ENCODE measurements at places on chromosomes 5 and 9.
A peak's percentile ranks its signal among the peaks of the same experiment; 100 is the strongest.

DNA sequence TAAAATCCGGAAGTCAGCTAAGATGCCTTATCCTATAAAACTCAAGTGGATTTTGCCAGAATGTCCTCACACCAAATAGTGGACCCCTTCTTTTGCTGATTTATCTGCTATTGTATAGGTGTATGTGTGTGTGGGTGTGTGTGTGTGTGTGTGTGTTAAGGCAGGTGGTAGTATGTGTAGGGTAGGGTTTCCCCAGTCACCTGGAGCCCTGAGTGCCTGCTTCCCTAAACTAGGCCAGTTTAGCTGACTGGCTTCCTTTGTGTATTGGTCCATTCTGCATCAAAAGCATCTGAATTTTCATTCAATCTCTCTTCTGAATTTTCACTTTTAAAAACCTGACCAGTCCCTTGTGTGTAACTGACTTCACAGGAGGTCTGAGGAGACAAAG lies 42.2 kb upstream of the LCP2 start:
- DNase-seq = no peak

DNA sequence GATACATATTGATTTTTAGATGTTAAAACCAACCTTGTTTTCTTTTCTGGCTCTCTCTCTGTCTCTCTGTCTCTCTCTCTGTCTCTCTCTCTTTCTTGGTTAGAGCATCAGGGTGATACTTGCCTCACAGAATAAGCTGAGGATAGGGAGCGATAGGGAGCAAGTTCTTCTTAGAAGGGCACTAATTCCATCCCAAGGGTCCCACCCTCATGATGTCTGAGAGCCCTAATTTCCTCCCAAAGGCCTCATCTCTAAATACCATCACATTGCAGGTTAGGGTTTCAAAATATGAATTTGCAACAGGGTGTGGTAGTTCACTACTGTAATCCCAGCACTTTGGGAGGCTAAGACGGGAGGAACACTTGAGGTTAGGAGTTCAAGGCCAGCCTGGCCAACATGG lies 4.8 kb upstream of the KIF3A start:
- DNase-seq = no peak

GRCh38 chr5:138979684-138980280 lies 104.6 kb upstream of the LRRTM2 start:
- no peak for DNase-seq

GRCh38 chr5:173726846-173727557 lies 110.6 kb upstream of the BOD1 start:
- DNase-seq = no peak

- DNase-seq = no peak
Observed at GRCh38 chr9:36970007-36970888, 63.8 kb downstream of the PAX5 start.

- no peak for DNase-seq
Observed at GRCh38 chr5:62964428-62964827, 385.8 kb downstream of the LRRC70 start.

- no peak for DNase-seq
Observed at GRCh38 chr9:82518868-82519267, 530.3 kb downstream of the SPATA31D1 start.

DNA sequence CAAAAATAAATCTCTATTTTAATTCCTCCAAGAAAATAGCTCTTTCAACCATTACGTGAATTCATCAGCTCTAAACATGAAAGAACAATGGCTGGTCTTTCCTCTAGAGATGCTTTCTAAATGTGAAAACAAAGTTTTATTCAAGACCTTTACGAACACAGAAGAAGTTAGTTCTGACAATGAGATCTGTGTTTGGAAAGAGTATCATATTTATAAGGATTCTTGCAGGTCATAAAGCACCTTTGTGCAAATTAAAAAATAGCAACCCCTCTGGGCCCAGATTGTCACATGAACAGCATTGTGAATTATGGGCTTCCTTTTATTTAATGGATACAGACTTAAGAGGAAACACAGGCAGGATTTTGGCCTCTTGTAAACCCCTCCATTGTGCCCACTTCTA lies 17.7 kb upstream of the FTMT start:
- no peak for DNase-seq

DNA sequence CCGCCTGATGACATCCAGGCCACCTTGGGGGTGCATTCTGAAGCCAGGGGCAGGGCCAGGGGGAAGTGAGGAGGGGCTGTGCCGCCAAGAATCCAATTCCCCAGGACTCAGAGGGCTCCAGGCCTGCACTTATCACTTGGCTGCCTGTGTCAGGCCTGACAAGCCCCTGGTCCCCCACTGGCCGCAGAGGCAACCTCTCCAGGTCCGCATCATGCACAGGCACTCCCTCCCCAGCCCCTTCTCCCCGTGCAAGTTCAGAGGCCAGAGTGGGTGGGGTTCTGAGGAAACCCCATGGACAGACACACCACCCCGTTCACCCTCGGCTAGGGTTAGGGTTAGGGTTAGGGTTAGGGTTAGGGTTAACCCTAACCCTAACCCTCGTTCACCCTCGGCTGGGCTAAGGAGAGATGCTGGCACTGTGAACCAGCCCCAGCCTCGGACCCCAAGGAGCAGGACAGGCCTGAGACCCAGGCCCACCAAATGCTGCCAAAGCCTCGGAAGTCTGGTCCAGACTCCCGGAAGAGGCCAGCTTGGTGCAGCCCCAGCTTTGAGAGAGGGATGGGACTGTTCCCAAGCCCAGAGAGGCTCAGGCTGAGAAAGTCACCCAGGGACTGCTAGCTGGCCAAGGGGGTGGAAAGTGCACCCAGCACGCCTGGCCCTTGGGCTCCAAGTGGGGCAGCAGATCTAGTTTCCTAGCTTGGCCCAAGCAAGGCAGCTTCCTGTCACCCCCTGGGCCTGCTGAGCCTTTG lies 4.9 kb downstream of the LCN2 start:
- no peak for DNase-seq

DNA sequence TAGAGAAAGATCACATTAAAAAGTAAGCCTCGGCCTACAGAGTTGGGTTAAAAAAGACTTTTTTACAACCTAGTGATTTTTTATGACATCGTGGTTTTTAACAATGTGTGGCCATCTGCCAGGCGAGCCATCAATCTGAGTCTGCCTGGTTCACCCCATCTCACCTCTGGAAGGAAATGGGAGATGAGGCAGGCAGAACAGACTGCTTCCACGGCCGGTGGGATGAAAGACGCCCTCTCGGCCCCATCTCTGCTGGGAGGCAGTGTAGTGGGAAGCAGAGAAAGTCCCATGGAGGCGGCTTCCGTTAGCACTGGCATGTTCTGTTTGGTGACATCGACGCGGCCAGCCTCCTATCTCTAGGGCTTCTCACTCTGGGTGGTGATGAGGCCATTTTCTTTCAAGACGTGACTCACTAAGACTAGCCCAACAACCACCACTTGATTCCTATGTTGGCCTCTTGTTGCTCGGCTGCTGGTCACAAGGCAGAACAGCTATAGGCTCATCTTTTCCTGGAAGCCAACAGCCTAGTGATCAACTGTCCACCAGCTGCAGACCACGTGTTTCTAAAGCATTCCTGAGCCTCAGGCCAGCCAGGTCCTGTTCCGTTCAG lies 132.4 kb upstream of the OTULINL start:
- DNase-seq = peak; percentile 68

- no peak for DNase-seq
Observed at GRCh38 chr5:444226-444625, 1.2 kb downstream of the EXOC3 start.

GRCh38 chr5:96279801-96280542 lies 153.1 kb downstream of the PCSK1 start:
- DNase-seq = peak; percentile 57

DNA sequence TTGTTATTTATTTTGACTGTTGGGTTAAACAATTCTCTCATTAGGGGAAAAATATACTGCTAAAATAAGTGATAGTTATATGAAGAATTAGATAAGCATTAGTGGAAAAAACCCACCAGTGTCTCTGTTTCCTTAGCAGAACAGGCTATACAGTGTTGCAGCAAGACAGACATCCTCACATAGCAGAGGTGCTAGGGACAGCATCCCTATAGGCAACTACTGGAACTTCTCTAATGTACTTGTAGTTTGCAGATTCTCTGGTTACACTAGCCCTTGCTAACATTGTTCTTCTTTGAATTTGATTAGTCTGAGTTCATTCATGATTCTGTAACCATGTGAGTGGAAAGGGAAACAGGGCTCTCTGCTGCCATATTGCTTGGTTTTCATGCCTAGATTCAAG lies 661.8 kb upstream of the RGMB start:
- DNase-seq = no peak

GRCh38 chr9:137011156-137011555 lies 14.8 kb upstream of the CLIC3 start:
- DNase-seq = no peak

- no peak for DNase-seq
Observed at GRCh38 chr5:172666251-172666650, 25.2 kb downstream of the NEURL1B start.

GRCh38 chr5:34041247-34041972 lies 1.6 kb downstream of the C1QTNF3 start:
- DNase-seq = no peak

DNA sequence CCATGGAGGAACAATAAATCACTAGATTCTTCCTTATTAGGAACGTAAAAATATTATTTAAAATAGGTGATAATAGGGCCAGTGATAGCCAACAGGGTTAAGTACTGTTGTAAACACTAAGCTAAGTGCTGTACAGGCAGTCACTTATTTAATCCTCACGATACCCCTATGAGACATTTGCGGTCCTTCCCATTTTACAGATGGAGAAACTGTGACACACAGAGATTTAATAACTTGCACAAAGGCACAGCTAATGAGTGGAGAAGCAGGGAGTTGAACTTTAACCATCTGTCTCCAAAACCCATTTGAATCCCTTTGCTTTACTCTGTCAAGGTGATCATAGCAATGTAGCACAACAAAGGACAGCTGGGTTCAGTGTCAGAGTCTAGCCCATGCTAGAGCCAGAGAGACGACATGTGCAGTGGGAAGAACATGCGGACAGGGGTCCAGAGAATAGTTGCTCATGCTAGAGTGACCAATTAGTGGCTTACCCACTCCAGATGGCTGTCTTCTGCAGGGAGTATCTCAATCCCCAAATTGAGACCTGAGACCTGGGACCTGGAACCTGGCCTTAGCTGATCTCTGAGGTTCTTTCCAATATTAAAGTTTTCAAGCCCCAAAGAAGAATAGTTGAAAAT lies 28.9 kb downstream of the STXBP1 start:
- DNase-seq = no peak

- no peak for DNase-seq
Observed at GRCh38 chr9:11016081-11016480, 403.3 kb upstream of the PTPRD start.

GRCh38 chr5:7659420-7659819 lies 191.5 kb downstream of the CFAP90 start:
- DNase-seq = no peak

DNA sequence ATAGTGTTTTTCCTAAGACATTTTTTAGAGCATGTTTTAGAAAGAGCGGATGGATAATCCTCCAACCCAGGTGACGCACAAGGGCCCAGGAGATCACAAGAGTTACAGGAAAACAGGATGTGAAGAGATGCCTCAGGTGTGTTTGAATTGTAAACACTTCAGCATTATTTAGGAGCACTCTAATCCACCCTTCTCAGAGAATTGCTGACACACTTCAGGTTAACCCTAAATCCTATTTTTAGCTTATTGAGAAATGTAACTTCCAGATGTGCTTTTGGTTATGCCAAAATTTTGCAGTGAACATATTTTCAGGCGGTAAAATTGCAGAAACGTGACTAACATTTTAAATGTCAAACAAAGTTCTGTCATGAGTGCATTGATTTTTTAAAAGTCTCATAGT lies 755.4 kb upstream of the CTNND2 start:
- DNase-seq = no peak

GRCh38 chr5:113218200-113218599 lies 216.6 kb downstream of the TSSK1B start:
- no peak for DNase-seq

- DNase-seq = peak; percentile 26
Observed at GRCh38 chr9:130041648-130042405, 1.2 kb downstream of the FNBP1 start.

GRCh38 chr9:87713278-87713987 lies 12.5 kb upstream of the CTSL start:
- DNase-seq = peak; percentile 80

GRCh38 chr5:132466433-132467286 lies 23.9 kb downstream of the IRF1 start:
- DNase-seq = peak; percentile 24

DNA sequence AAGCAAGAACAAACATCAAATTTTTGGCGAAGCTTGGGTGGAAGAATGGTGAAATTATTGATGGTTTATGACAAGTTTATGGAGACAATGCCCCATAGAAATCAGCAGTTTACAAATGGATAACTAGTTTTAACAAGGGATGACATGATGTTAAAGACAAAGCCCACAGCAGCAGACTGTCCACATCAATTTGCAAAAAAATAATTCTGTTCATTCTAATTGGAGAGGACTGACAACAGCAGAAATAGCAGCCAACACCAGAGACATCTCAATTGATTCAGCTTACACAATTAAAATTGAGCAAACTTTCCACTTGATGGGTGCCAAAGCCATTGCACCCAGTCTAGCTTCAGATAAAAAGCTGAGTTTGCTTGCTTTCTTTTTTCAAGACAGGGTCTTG lies 82.7 kb upstream of the STK32A start:
- DNase-seq = no peak

- DNase-seq = no peak
Observed at GRCh38 chr5:139131465-139131864, 66.7 kb downstream of the SIL1 start.

DNA sequence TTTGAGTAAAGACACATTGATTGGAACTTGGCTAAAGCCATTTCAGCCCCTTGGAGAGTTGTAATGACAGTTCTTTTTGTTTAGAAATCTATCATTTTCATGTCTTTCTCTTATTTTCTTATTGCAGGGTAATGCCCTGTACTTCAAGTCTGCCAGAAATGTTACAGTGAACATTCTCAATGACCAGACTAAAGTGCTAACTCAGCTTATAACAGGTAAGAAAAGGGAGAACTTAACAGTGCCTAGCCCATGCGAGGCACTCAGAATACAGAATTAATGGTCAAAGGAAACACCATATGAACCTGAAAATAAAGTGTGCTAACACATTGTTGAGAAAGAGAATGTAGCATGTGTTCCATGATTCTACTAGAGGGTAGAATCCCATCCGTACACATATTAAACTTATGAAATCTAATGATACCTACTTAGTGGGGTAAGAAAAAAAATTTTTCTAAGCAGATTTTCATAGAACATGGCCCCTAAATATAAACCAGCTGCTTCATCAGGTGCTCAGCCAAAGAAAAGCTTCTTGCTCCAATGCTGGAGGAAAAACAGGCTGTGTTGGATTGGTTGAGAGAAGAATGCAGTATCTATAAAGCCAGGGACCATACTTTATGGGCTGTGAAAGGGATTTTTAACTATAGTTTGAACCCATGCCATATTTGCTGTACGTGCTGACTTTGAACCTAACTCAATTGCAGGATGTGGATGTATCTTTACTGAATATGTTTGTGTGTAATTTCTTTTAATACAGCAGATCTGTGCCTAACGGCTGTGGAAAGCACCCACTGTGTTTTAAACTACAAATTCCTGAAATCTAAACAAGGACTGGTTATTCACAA lies 260.8 kb upstream of the PPP1R2B start:
- no peak for DNase-seq

DNA sequence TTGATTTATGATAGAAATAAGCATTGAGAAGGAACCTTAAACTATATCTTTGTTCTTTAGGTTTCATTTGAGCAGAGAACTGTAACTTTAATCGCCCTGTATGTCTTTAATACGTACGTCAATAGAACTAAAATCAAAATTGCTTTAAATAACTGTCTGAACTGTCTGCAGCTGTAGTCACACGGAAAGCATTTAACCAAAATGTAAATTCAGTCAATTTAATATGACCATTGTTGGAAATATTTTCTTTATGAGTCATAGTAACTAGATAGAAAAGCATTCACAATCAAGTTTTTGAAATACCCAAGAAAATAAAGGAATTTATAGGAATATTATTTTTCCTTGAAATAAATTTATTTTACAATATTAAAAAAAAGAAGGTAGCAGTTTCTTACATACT lies 157.1 kb upstream of the CDH6 start:
- DNase-seq = no peak
